Activated T-helper 17 cell treated with anti-CD3 and anti-CD28 coated beads, Interleukin-2, amount 50 U/mL, for 72 hours (primary cell): ENCODE measurements at places on chromosomes 4 and X. TPM values are rescaled to one million over a fixed set of nuclear protein-coding genes. Genes with fewer than 3 reads are reported as not detected.

Gene INTS6L
- total RNA-seq: 15.2 TPM

Gene DKK2
- not detected for total RNA-seq

Gene GYPE
- total RNA-seq: not detected

Gene SMIM10
- total RNA-seq: 1.3 TPM

Gene SLC49A3
- total RNA-seq: 0.61 TPM

Gene CTSO
- total RNA-seq: 2.7 TPM
